ENCODE measurements at places on chromosomes 5 and 9. TPM values are rescaled to one million over a fixed set of nuclear protein-coding genes. Genes with fewer than 3 reads are reported as not detected.

The SOX30 gene
- 0.19 TPM for total RNA-seq

The TAF1L gene
- total RNA-seq, result not detected

The SDHA gene
- total RNA-seq, result 271 TPM

The FYB1 gene
- 1.8 TPM for total RNA-seq

The SLC25A46 gene
- total RNA-seq, result 67.1 TPM

The LRRC19 gene
- not detected for total RNA-seq

The SPACA9 gene
- 1.1 TPM for total RNA-seq

The KIF24 gene
- 0.37 TPM for total RNA-seq

The GHR gene
- total RNA-seq, result 60.3 TPM

The TPPP gene
- 3.1 TPM for total RNA-seq

The CTNND2 gene
- not detected for total RNA-seq

The PRR16 gene
- total RNA-seq, result 5.6 TPM

The SLC46A2 gene
- not detected for total RNA-seq

The IL13 gene
- total RNA-seq, result not detected

The HTR1A gene
- not detected for total RNA-seq

The NMUR2 gene
- not detected for total RNA-seq

The FOXD4 gene
- total RNA-seq, result 0.13 TPM

The ENTREP1 gene
- total RNA-seq, result 35.7 TPM

The SHROOM1 gene
- 1.9 TPM for total RNA-seq

The CA9 gene
- not detected for total RNA-seq

The PLPPR1 gene
- not detected for total RNA-seq

The SLC27A6 gene
- total RNA-seq, result 0.22 TPM

The OBP2B gene
- total RNA-seq, result not detected

The CD14 gene
- 18.3 TPM for total RNA-seq

The C5orf34 gene
- 1.2 TPM for total RNA-seq

The RORB gene
- total RNA-seq, result 0.02 TPM

The SLCO4C1 gene
- total RNA-seq, result not detected

The GDA gene
- 0.09 TPM for total RNA-seq

The TSSK1B gene
- not detected for total RNA-seq

The CDKN2B-AS1 gene
- total RNA-seq, result not detected

The HK3 gene
- total RNA-seq, result 3.1 TPM

The SPATA31D4 gene
- total RNA-seq, result not detected

The MTMR12 gene
- 8.9 TPM for total RNA-seq

The OTP gene
- not detected for total RNA-seq

The DMGDH gene
- 2.3 TPM for total RNA-seq

The STPG3 gene
- total RNA-seq, result not detected
